ENCODE measurements at places on chromosomes 4 and X.
A peak's percentile ranks its signal among the peaks of the same experiment; 100 is the strongest.

DNA sequence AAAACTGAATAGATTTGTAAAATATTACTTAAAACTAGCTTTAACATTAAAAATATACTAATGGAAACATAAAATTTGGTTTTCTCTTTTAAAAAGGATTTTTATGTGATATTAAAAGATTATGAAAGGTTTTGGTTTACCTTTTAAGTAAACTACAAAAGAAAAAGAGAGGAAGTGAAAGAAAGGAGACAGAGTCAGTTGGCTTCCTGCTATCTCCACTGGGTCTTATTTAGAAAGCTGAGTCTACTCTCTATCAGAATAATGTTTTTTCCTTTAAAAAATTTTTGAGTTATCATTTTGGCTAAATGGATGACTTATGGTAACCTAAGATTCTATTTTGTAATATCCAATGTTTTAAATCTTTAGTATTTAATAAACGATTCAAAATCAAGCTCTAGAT lies 21.6 kb upstream of the ATP8A1 start:
- no peak for ATAC-seq

DNA sequence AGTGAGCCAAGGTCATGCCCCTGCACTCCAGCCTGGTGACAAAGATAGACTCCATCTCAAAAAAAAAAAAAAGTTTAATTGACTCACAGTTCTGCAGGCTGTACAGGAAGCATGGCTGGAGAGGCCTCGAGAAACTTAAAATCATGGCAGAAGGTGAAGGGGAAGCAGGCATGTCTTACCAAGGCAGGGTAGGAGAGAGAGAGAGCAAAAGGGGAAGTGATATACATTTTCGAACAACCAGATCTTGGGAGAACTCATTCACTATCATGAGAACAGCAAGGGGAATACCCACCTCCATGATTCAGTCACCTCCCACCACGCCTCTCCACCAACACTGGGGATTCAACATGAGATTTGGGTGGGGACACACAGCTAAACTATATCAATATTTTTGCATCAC lies 315.2 kb upstream of the HTR2C start:
- no peak for ATAC-seq

DNA sequence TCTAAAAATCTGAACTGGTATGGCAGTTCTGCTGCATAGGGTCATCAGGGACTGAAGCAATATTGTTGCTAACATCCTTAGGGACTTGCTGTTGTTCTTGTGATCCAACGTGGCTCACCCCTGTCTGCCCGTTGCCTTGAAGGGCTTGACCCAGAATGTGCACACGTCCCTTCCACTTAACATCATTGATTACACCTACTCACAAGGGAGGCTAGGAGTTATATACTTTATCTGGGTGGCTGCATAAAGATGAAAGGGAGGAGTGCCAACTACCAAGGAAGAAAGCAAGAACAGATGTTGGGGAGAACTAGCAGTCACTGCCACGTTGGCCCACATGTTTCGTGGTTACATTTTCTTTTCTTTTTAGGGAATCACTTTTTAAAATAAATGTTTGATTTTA lies 34.0 kb downstream of the SLC9A6 start:
- no peak for ATAC-seq

DNA sequence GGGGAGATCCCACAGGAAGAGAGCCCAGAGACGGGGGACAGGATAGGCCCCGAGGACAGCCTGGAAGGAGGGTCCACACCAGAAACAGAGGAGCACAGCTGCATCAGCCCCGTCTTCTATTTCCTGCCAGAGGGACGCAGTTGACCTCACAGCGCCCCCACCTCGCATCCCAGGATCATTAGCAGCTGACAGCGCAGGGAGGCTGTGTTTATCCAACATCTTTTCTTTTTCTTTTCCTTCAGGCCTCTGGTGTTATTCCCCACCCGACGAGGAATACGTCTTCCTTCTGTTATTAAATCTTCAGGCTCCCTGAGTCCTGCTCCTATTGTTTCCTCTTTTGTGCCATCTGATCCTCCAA lies 75.4 kb downstream of the DCHS2 start:
- peak; percentile 24 for ATAC-seq

- ATAC-seq = peak; percentile 90
Measured at GRCh38 chr4:119238068-119238722, 25.7 kb downstream of the USP53 start.

DNA sequence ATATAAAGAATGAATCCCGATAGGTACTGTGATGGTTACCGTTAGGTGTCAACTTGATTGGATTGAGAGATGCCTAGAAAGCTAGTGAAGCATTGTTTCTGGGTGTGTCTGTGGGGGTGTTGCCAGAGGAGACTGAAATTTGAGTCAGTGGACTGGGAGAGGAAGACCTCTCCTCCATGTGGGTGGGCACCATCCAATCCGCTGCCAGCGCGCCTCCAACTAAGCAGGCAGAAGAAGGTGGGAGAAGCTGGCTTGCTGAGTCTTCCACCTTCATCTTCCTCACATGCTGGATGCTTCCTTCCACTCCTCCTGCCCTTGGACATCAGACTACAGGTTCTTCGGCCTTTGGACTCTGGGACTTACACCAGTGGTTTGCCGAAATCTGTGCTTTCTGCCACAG lies 40.1 kb downstream of the WFS1 start:
- ATAC-seq = no peak

- no peak for ATAC-seq
Measured at GRCh38 chr4:87382116-87382515, 8.9 kb downstream of the HSD17B11 start.

DNA sequence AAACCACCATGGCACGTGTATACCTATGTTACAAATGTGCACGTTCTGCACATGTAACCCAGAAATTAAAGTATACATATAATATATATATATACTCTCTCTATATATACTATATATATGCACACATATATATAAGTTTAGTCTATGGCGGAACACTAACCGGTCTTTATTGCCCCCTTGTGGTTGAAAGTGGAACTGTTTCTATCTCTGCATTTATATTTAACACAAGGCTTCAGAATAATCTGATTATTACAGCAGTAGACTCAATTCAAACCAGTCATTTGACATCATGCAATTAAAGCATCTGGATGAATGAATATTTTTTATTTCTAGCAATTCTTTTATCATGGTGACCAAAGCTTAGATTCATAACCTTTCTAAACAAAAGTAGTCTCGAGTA lies 14.6 kb downstream of the RAB9B start:
- ATAC-seq = no peak

DNA sequence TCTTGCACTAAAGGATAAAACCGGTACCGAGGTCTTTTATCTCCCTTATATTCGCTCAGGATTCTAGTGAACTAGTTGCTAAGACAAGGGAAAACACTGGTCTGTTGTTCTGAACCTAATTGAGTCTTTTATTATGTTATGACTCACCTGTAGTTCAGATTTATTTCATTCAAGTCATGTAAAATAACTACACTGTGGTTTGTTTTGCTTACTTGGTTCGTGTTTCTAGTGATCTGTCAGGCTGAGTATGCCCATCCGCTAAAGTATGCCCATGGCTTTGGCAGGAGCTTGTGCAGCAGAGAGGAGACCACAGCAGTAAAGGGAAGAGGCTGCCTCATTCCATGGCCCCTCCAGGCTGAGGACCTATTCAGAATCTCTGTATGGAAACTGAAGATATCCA lies 126.1 kb downstream of the AFF1 start:
- no peak for ATAC-seq

- no peak for ATAC-seq
Measured at GRCh38 chr4:3598695-3599227, 66.5 kb upstream of the LRPAP1 start.

GRCh38 chr4:37689353-37690095 lies 3.3 kb upstream of the RELL1 start:
- ATAC-seq = no peak

DNA sequence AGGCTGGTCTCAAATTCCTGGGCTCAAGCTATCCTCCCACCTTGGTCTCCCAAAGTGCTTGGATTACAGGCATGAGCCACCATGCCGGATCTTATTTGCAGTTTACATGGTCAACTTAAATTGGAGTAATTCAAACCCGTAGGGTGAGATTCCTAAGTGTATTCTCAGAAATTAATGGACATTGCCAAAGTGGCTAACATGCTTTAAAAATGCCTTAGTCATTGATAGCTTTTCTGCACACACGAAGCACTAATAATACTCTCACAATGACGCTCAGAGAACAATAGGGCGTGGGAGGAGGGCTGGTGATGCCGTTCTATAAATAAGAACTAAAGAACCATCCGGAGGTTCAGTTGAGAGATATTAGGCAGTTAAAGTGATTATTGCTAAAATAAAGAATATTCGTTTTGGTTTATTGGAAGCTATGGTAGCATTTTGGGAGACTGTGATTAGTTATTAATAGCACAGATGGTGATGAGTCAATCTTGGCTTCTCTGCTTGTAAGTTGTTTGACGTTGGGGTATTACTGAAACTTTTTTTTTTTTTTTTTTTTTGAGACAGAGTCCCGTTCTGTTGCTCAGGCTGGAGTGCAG lies 79.1 kb downstream of the TRAPPC11 start:
- ATAC-seq = no peak

- ATAC-seq = no peak
Measured at GRCh38 chr4:5561286-5561685, 147.1 kb downstream of the EVC2 start.

GRCh38 chr4:44025376-44026020 lies 423.1 kb downstream of the KCTD8 start:
- ATAC-seq = no peak

DNA sequence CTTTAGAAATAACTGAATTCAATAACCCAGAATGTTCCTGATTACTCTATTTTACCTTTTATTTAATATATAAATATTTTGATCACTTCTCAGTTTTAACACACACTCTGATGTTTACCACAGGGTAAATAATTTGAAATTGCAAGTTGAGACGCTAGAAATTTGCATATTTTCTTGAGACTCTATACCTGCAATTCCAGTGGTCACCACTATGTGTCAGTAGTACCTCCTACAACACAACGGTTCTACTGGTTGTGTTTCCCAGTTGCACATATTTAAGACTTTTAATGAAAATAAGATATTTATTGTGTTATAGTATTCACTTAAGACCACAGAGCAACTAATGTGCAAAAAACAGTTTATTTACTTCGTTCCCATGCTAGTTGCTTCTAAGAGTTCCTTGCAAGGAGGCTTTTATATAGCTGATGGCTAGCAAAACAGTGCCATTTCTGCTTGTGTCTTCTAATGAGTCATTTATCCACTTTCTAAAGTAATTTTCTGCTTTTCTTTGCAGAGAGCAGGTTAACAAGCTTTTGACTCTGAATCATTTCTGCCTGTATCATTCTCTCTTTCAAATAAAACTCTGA lies 98.9 kb upstream of the PDLIM3 start:
- ATAC-seq = no peak

- ATAC-seq = no peak
Measured at GRCh38 chrX:47849778-47850177, 13.1 kb downstream of the ZNF81 start.

DNA sequence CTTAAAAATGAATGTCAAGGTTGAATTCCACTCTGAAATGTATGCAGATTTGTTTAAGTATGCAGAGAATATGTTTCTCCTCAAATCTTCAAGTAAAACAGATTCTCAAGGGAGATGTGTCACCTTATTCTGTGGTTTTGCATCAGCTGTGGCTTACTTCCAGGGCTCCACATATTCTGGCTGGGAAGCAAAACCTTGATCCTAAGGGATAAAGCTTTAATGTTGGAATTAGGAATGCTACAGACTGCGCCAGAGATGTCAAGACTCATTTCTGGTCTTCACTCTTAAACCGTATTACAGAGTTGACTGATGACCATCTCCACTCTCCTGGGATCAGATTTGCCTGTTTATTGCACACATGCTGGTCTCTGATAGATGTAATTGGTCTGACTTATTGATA lies 143.9 kb upstream of the DIPK2B start:
- no peak for ATAC-seq

- peak; percentile 50 for ATAC-seq
Measured at GRCh38 chrX:40090050-40090804, 7.5 kb downstream of the BCOR start.

GRCh38 chr4:48620831-48621230 lies 130.8 kb downstream of the ZAR1 start:
- no peak for ATAC-seq

DNA sequence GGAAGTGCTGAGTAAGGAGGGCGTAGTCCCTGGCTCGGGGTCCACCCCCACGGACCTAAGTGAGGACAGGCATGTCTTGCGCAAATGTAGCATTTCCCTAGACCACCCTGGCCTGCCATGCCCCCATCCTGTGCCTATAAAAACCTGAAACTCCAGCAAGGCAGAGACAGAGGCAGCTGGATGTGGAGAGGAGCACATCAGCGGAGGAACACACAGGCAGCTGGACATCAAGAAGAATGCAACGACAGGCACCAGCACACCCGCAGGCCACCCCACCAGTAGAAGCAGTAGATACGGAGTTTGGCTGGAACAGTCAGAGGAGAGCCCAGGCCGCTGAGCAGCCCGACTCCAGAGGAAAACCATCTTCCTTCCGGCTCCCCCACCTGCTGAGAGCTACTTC lies 345.9 kb downstream of the FSTL5 start:
- ATAC-seq = peak; percentile 36

DNA sequence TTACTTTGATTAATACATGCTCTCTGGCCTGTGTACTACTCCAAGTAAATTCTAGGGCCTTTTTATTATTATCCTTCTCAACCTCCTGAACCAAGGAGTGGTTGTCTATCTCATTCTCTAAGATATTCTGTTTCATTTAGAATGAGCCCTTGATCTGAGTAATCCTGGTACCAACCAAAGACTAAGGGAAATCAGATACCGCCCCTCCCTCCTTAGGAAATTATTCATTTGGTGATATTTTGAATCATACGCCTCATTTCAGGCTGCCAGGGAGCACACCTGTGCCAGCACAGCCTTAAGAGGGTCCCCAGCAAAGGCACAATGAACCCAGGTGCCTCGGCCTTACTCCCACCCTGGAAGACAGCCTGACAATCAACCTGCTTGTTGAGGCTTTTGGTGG lies 73.2 kb upstream of the STARD8 start:
- no peak for ATAC-seq

GRCh38 chrX:20061855-20062254 lies 54.9 kb downstream of the MAP7D2 start:
- no peak for ATAC-seq

- ATAC-seq = no peak
Measured at GRCh38 chr4:52107745-52108144, 56.6 kb downstream of the SPATA18 start.

- no peak for ATAC-seq
Measured at GRCh38 chr4:139619644-139620043, 46.0 kb upstream of the MGST2 start.

- ATAC-seq = no peak
Measured at GRCh38 chr4:155522201-155522600, 144.4 kb upstream of the GUCY1A1 start.

GRCh38 chr4:36712013-36712412 lies 430.6 kb downstream of the DTHD1 start:
- no peak for ATAC-seq

GRCh38 chr4:37160653-37161052 lies 83.9 kb upstream of the NWD2 start:
- ATAC-seq = no peak

- peak; percentile 87 for ATAC-seq
Measured at GRCh38 chrX:12949927-12950656, 24.8 kb upstream of the TMSB4X start.

- ATAC-seq = no peak
Measured at GRCh38 chr4:120155287-120155686, 88.6 kb upstream of the MAD2L1 start.

All from stimulated activated memory B cell treated with anti-CD40 and anti-IgM and Interleukin-4, amounts not matched to agents 10 μg/mL and 1 μg/mL and 100 μg/mL, for 72 hours (primary cell).